ENCODE measurements at places on chromosomes 6 and 20.

- no peak for DNase-seq
Observed at GRCh38 chr20:2984028-2984501, 59.4 kb upstream of the GNRH2 start.

- DNase-seq, result no peak
Observed at GRCh38 chr6:13985663-13986325, 61.0 kb downstream of the RNF182 start.

GRCh38 chr20:38342216-38342615 lies 4.1 kb upstream of the LBP start:
- DNase-seq, result no peak

- DNase-seq, result no peak
Observed at GRCh38 chr6:87825821-87826221, 123.8 kb upstream of the AKIRIN2 start.

GRCh38 chr6:155187106-155187505 lies 76.7 kb upstream of the CLDN20 start:
- no peak for DNase-seq

GRCh38 chr6:152232501-152233151 lies 404.5 kb downstream of the SYNE1 start:
- DNase-seq, result no peak

DNA sequence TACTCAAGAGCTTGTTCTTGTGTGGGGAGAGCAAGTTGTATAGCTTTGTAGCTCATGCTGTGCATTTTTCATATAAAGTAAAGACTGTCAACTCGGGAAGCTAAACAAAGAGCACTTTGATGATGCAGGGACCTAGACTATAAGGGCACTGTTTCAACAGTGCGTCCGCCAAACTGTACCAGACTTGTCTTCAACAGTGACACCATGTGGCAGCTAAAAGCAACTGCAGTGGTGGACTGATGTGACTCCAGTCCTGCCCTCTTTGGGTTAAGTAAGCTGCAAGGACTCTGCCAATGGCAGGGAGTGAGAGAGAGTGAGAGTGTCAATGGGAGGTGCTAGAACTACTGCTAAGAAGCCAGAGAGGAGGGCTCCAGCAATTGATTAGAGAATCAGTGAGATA lies 48.1 kb upstream of the MC3R start:
- DNase-seq, result no peak
